HuH-7 (cell line): ENCODE measurements at places on chromosomes 3 and 15.
A peak's percentile ranks its signal among the peaks of the same experiment; 100 is the strongest.

GRCh38 chr3:94294806-94295205 is 231.9 kb downstream of the NSUN3 start:
- no peak for DNase-seq

GRCh38 chr15:61869656-61870055 is 190.6 kb downstream of the VPS13C start:
- DNase-seq: no peak

DNA sequence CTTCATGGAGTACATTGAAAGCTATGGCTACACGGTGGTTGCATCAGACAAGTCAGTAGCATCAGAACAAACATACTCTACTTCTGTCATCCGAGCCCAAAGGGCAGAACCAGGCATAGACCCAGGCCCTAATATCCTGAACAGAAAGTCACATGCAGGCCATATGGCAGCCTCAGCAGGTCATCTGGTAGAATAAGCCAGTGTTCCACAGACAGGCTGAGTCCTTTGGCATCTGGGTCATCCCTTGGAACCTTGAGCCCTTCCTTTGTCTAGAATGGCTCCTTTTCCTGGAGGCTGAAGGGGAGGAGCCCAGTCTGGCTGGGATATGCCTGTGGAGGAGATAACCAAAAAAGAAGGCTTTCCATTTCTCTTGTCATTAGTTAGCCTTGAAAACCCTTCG is 29.2 kb downstream of the SEMA6D start:
- DNase-seq: no peak

DNA sequence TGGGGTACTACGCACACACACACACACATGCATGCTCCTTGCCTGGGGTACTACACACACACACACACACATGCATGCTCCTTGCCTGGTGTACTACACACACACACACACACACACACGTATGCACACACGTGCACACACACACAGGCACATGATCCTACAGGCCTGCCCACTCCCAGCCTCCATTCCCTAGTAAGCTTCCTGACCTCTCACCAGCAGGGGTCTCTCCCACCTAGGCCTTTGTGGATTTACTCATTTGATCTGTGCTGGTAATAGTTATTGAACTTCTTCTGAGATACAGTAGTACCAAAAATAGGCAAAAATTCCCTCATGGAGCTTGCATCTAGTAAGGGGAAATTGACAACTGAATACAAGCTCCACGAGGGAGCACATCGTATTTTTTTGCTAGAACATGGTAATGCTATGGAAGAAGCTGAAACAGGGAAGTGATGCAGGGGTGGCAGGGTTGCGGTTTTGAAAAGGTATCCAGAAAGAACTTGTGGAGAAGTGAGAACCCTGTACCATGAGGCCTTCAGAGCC is 19.1 kb downstream of the TTC21A start:
- peak; percentile 67 for DNase-seq

- peak; percentile 35 for DNase-seq
Observed at GRCh38 chr3:113769551-113769950, 22.7 kb downstream of the ATP6V1A start.

DNA sequence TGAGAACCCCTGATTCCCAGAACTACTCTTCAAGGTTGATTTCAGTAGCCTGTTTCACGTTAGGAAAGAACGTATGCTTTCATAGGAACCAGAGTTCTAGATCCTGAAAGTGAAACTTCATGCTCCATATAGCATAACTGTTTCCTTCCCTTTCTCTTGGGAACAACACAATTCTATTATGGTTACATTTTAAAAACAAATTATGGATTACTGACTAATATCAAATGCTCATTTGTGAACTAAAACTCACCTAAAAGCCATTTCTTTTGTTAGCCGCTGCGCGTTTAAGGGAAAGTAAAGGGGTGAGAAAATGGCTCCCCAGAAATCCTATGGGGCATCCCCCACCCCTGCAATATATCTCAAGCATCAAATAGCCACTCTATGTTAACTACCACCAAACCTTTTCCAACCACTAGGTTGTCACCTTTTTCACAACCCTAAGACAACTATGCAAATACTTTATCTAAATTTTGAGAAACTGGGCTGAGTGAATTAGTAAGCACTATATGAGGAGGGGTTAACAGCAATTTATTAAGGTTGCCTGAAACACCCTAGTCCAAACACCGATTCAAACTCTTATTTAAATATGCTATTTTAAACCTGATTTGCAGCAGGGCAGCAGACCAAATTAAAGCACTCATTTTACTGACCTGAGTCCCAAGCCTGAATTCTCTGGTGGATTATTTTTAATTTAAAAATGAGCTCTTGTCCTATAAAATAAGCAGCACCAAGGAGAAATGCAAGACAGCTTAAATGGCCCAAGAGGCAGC is 2.4 kb downstream of the SIAH2 start:
- no peak for DNase-seq

- DNase-seq: peak; percentile 33
Observed at GRCh38 chr3:71652781-71653413, 69.4 kb upstream of the FOXP1 start.

GRCh38 chr15:45657764-45658545 is 23.1 kb downstream of the SQOR start:
- DNase-seq: no peak

DNA sequence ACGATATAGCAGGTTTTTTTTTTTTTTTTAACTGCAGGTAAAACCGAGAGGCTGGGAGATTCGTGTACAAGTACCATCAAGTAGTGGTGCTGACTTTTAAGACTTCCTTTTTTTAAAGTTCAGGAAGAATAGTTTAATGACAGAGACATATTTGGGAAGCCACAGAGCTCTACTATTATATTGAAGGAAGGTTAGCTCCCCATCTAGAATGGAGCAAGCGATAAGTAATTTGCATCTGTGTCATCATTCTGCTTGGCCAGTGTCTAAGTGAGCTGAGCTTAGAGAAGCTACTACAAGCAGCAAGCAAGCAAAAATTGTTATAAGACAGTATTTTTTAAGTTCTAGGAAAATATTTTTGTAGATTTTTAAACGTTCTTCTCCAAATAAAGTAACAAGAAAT is 203.2 kb downstream of the ATP8B4 start:
- no peak for DNase-seq

DNA sequence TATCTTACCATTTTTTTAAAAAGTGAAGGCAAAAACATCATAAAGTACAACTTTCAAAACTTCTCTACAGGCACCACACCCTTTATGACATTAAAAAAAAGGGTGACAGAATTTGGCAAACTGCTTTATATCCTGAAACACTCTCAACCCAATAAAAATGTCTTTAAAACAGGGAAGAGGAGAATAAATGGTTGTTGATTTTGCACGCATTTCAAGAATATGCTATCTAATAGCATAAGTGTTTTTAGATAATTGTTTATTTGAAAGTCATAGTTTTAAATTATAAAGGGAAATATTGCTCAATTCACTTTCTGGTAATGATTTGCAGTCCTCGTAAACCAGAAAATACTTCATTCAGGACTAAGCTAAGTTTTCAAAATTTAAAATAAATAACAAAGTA is 1.7 kb upstream of the PCOLCE2 start:
- DNase-seq: no peak
